Hepatocyte (in vitro differentiated cells): ENCODE measurements at places on chromosomes 1 and 21. TPM values are rescaled to one million over a fixed set of nuclear protein-coding genes. Genes with fewer than 3 reads are reported as not detected.

Gene GBP6
- total RNA-seq = 0.03 TPM in 1 of 2 replicates, not detected in the other

DNA sequence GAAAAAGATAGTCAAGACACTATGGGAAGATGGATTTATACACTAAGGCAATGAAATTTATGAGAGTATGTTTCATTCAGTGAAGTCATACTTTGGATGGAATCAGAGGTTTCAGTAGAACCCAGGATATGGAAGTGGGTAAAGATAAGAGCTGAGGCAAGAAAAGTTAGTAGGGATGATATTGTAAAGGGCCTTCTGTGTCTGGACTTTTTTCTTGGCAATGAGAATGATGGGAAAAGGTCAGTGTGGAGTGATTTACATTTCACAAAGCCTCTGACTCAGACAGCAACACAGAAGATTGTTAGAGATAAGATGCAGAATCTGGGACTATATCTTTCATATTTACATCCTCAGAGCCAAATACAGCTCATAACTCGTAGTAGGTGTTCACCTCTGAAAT, 32.1 kb downstream of the SH3BGR start:
- H3K4me1 ChIP-seq = no peaks in the 10 kb centered on the region
- peak; percentile 7 for DNase-seq
- no peak overlapping the region for H3K4me3 ChIP-seq
- H3K27ac ChIP-seq = no peak overlapping the region
- no peaks in the 10 kb centered on the region for H3K36me3 ChIP-seq
- H3K27me3 ChIP-seq = no peaks in the 10 kb centered on the region

- H3K36me3 ChIP-seq = no peaks in the 10 kb centered on the region
- H3K4me3 ChIP-seq = no peak overlapping the region
- DNase-seq = peak; percentile 27
- H3K27ac ChIP-seq = no peak overlapping the region
Observed at GRCh38 chr1:20612221-20612746, 21.0 kb upstream of the PINK1 start.

Gene DEPDC1
- 4.0 and 5.0 TPM in 2 replicates for total RNA-seq

- H3K36me3 ChIP-seq = no peaks in the 10 kb centered on the region
- no peak overlapping the region for H3K27ac ChIP-seq
- no peak overlapping the region for H3K4me3 ChIP-seq
- DNase-seq = no peak
- no peaks in the 10 kb centered on the region for H3K4me1 ChIP-seq
- H3K27me3 ChIP-seq = peaks cover 4% of the 10 kb centered on the region
Observed at GRCh38 chr21:38645282-38645681, 147.0 kb upstream of the ERG start.

DNA sequence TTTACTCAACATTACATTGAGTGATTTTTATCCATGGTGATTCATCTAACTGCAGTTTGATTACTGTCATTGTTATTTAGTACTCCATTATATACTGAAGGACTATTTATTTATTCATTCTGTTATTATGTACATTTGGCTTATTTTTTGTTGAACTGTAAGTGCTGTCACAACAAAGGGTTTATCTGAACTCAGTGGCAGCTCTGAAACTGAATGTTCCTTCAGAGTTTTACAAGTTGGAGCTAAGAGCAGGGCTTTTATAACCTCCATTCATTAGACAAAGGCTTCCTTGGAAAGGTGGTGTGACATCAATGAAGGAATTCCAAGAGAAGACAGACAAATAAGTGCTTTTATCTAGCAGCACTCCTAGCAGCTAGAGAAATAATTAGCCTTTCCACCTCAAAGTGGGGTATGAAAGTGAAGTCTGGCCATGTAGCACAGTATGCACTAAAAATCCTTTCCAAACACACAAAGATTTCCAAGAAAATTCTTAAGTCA, 83.3 kb upstream of the GORAB start:
- H3K36me3 ChIP-seq = no peaks in the 10 kb centered on the region
- no peak overlapping the region for H3K4me3 ChIP-seq
- H3K27me3 ChIP-seq = no peaks in the 10 kb centered on the region
- H3K27ac ChIP-seq = no peak overlapping the region
- no peaks in the 10 kb centered on the region for H3K4me1 ChIP-seq

GRCh38 chr21:25396135-25396711, 211.1 kb downstream of the MRPL39 start:
- H3K36me3 ChIP-seq = no peaks in the 10 kb centered on the region
- no peak overlapping the region for H3K4me3 ChIP-seq
- H3K4me1 ChIP-seq = no peaks in the 10 kb centered on the region
- no peaks in the 10 kb centered on the region for H3K27me3 ChIP-seq
- DNase-seq = no peak
- H3K27ac ChIP-seq = no peak overlapping the region

GRCh38 chr1:57423135-57423655, 665 bp downstream of the DAB1 start:
- peak overlapping the region; percentile 68 for H3K27ac ChIP-seq
- H3K36me3 ChIP-seq = no peaks in the 10 kb centered on the region
- H3K4me3 ChIP-seq = peak overlapping the region; percentile 46
- peaks cover 52% of the 10 kb centered on the region for H3K27me3 ChIP-seq
- no peaks in the 10 kb centered on the region for H3K4me1 ChIP-seq

- no peaks in the 10 kb centered on the region for H3K36me3 ChIP-seq
- no peak for DNase-seq
- no peak overlapping the region for H3K27ac ChIP-seq
- no peaks in the 10 kb centered on the region for H3K27me3 ChIP-seq
Observed at GRCh38 chr1:119093721-119094120, 46.7 kb downstream of the WARS2 start.

GRCh38 chr1:110523011-110523410, 4.0 kb upstream of the KCNA10 start:
- peak; percentile 25 for DNase-seq
- H3K27me3 ChIP-seq = peaks cover 40% of the 10 kb centered on the region
- H3K4me1 ChIP-seq = no peaks in the 10 kb centered on the region
- no peaks in the 10 kb centered on the region for H3K36me3 ChIP-seq
- no peak overlapping the region for H3K27ac ChIP-seq
- no peak overlapping the region for H3K4me3 ChIP-seq

DNA sequence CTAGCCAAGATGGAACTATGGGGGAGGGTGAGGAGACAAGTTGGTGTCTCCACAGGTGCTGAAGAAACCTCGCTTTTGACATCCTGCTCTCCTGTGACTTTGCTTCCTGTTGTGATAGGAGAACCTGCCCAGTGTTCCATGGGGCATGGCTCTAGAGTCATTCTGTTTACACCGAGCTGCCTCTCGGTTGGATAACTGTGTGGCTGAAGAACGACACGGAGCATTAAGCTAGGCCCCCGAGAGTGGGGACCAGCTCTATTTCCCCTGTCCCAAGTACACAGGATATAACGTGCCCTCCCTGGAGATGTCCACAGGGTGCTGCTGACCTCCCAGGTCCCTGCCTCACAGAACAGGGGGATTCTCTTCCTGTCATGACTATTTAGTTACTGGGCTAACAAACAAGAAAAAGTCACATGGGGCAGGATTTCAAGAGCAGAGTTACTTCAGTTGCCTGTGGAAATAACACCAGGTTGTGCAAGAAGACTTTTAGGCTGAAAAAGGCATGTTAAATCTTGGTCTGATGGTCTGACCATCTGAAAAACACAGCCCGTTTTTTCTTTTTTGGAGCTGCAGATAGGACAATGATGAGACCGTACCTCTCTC, 29.4 kb upstream of the PPP2R5A start:
- peak overlapping the region; percentile 72 for H3K27ac ChIP-seq
- no peak overlapping the region for H3K4me3 ChIP-seq
- no peak for DNase-seq
- peaks cover 10% of the 10 kb centered on the region for H3K4me1 ChIP-seq

GRCh38 chr1:48943826-48944225, 167.1 kb upstream of the BEND5 start:
- no peak overlapping the region for H3K4me3 ChIP-seq
- H3K36me3 ChIP-seq = no peaks in the 10 kb centered on the region
- no peak for DNase-seq

- no peaks in the 10 kb centered on the region for H3K4me1 ChIP-seq
- no peaks in the 10 kb centered on the region for H3K27me3 ChIP-seq
- DNase-seq = peak; percentile 39
- H3K36me3 ChIP-seq = no peaks in the 10 kb centered on the region
- H3K27ac ChIP-seq = peak overlapping the region; percentile 96
- H3K4me3 ChIP-seq = peak overlapping the region; percentile 97
Observed at GRCh38 chr1:167713330-167714081, 8.3 kb upstream of the MPZL1 start.

Gene SYCP1
- not detected in 2 replicates for total RNA-seq

DNA sequence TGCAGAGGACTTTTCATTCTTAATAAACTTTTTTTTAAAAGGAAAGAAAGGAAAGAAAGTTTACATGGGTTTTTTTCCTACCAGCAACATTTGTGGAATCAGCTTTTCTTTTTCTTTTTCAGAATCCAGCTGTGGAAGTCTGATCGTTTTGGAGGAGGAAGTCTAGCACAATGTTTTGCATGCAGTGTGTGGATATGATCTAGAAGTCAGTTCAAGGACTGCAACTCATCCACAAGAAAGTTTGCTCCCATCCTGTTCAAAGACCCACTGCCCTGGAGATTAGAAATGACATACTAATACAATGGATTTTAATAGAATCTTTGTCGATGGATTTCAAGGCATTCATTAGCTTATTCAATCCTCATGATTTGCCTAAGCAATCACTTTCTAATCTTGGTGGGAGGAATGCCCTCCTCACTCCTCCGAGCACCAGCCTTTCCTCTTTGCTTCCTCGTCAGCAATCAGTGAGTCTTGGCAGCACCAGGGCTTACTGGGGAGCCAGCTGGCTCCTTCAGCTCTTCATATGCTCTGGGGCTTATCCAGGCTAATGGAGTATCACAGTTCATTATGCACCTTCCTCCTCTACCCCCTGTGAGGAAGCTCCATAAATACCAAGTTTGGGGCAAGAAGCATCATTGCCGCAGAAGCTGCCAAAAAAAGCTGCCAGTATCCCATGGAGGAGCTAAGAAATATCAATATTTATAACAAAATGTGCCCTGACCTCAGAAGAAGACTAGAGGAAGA, 392.3 kb upstream of the PKN2 start:
- H3K27me3 ChIP-seq = no peaks in the 10 kb centered on the region
- H3K27ac ChIP-seq = no peak overlapping the region
- no peak for DNase-seq
- no peaks in the 10 kb centered on the region for H3K4me1 ChIP-seq
- H3K36me3 ChIP-seq = no peaks in the 10 kb centered on the region

Gene COPA
- 149 and 151 TPM in 2 replicates for total RNA-seq

GRCh38 chr21:38037416-38037815, 121.2 kb upstream of the KCNJ6 start:
- no peak overlapping the region for H3K4me3 ChIP-seq
- DNase-seq = no peak
- H3K4me1 ChIP-seq = no peaks in the 10 kb centered on the region
- H3K27me3 ChIP-seq = no peaks in the 10 kb centered on the region
- no peaks in the 10 kb centered on the region for H3K36me3 ChIP-seq

DNA sequence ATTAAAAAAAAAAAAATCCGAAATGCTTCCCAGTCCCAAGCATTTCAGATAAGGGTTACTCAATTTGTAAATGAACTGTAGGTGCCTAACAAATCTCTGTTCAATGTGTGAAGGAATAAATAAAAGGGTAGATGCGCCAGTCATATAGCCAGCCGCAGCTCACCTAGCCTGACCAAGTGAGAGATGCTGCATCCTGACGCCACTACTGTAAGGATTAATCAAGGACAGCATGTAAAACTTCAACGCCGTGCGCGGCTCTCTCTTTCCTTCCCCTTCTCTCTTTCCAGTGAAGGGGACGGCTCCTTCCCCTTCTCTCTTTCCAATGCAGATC, 441 bp downstream of the PPT1 start:
- H3K27ac ChIP-seq = peak overlapping the region; percentile 62
- H3K4me3 ChIP-seq = peak overlapping the region; percentile 84
- H3K36me3 ChIP-seq = no peaks in the 10 kb centered on the region
- H3K27me3 ChIP-seq = no peaks in the 10 kb centered on the region

- H3K36me3 ChIP-seq = no peaks in the 10 kb centered on the region
- H3K27ac ChIP-seq = no peak overlapping the region
- no peak overlapping the region for H3K4me3 ChIP-seq
- H3K27me3 ChIP-seq = no peaks in the 10 kb centered on the region
- DNase-seq = peak; percentile 35
Observed at GRCh38 chr1:117166076-117166475, 44.5 kb upstream of the TRIM45 start.

Gene GJB3
- total RNA-seq = 2.8 and 3.2 TPM in 2 replicates

DNA sequence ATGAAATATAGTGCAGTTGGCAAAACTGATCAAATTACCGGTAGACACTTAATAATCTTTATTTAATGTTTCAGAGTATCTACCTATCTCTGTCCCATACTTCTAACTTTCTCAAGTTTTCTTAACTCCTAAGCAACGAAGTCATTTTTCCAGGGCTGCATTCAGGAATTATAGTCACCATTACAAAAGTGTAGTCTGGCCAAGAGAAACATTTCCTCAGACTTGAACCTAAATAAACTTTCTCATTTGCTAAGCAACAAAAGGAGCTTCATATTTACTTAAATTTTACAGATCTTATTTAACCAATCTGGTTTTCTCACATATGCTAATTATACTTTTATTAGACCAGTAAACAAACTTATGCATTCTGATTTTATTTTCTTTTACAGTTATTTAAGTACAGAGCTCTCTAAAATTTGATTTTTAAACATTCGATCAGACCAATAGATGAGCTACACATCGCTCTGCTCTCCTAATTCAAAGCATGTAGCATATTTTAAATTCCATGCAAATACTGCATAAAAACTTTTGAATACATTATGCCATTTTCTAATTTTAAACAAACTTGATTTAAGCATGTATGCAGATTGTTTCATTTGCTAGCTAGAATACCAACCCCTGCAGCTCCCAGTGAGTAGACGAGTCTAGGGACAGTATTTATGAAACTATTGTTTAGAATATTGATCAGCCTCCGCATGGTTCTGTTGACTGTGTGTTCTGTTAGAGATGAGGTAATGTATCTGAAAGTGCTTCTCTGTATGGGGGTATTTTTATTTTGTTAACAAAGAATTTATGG, 201.4 kb downstream of the CHRM3 start:
- no peak overlapping the region for H3K27ac ChIP-seq
- H3K4me3 ChIP-seq = no peak overlapping the region
- H3K36me3 ChIP-seq = no peaks in the 10 kb centered on the region
- no peak for DNase-seq
- no peaks in the 10 kb centered on the region for H3K4me1 ChIP-seq

Gene BATF3
- total RNA-seq = 1.6 TPM in 1 of 2 replicates, not detected in the other

DNA sequence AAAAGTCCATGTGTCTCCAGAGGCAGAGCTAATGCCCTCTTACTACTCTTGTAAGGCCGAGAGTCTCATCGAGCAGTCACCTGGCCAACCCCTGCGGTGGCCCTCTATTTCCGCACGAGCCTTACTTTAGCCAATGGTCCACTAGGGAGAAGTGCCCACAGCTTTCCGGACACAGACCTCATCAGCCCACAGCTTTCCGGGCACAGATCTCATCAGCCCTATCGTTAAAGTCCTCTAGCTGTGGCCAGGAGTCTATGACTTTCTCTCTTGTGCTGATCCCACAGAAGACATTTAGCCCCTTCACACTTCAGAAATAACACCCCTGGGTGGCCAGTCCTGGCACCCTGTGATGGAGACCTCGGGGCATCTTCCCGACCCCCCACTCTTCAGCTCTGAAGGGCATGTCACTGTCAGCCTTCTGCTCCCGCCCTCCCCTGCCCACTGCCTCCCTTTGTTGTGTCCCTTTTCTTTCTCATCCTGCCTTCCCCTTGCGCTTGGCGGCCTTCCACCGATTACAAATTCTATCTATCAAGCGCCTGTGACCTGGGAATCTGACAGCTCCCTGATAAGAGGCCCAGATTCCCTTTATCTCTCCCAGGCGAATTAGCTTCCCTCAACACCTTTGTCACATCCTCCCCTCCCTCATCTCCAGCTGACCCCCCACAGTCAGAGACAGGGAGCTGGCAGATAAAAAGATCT, 161.0 kb downstream of the PLXNA2 start:
- H3K4me1 ChIP-seq = no peaks in the 10 kb centered on the region
- no peaks in the 10 kb centered on the region for H3K36me3 ChIP-seq
- H3K27me3 ChIP-seq = no peaks in the 10 kb centered on the region
- H3K4me3 ChIP-seq = no peak overlapping the region
- no peak for DNase-seq
